Activated naive CD4-positive, alpha-beta T cell treated with anti-CD3 and anti-CD28 coated beads for 36 hours (primary cell): ENCODE measurements at places on chromosomes 1 and 21. TPM values are rescaled to one million over a fixed set of nuclear protein-coding genes. Genes with fewer than 3 reads are reported as not detected.
A peak's percentile ranks its signal among the peaks of the same experiment; 100 is the strongest.

GRCh38 chr21:37098751-37099150 is 25.7 kb downstream of the TTC3 start:
- DNase-seq = no peak

- peak; percentile 89 for DNase-seq
These were observed 1.1 kb downstream of the LAMB3 start for GRCh38 chr1:209651138-209651587.

DNA sequence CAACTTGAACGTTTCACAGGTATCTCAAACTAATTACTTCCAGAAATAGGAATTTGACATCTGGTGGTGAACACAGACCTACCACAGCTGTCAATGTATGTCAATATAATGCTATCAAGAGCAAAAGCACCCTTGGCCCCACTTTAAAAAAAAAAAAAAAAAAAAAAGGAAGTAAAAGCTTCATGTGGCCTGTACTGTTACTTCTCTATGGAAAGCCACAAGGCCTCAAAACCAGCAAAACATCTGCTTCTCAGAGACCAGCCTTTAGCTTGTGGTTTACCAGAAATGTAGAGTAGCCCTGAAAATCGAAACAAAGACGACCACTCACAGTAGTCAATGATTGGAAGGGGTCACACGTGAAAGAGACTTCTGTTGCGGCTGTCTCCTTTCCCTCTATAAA is 109.6 kb downstream of the SLC45A1 start:
- DNase-seq = no peak

GRCh38 chr1:25001125-25001915 is 71.2 kb upstream of the RUNX3 start:
- peak; percentile 52 for DNase-seq

DNA sequence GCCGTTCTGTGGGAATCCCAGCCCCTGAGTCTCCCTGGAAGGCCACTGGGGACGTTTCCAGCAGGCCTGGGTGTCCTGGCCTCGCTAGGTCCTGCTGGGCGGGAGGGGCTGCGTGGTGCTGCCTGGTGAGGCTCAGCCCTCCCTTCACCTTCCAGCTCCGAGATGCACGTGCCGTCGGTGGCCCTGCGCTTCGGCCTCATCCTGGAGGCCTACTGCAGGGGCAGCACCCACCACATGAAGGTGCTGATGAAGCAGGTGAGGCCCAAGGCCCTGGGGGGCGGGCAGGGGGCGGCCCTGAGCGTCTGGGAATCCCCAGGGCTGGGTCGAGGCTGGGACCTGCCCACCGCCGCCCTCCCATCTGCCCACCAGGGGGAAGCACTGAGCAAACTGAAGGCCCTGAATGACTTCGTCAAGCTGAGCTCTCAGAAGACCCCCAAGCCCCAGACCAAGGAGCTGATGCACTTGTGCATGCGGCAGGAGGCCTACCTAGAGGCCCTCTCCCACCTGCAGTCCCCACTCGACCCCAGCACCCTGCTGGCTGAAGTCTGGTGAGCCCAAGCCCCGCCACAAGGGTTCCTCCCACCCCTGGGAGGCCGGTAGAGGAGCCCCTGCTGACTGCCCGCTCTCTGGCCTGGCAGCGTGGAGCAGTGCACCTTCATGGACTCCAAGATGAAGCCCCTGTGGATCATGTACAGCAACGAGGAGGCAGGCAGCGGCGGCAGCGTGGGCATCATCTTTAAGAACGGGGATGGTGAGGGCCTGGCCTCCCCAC is 70.3 kb downstream of the PIK3CD start:
- DNase-seq = peak; percentile 85

GRCh38 chr1:180912211-180912800 is 391 bp upstream of the KIAA1614 start:
- DNase-seq = no peak

The ANXA9 gene
- total RNA-seq = not detected

The KIRREL1 gene
- 0.05 TPM for total RNA-seq

The GOLT1A gene
- total RNA-seq = not detected

GRCh38 chr21:36698981-36699545 is at the start of gene SIM2:
TSS of gene SIM2 (plus strand) at chr21:36699115. CDS start at chr21:36699747, 632 bp downstream.
- DNase-seq = no peak

The RXFP4 gene
- 0.29 TPM for total RNA-seq

DNA sequence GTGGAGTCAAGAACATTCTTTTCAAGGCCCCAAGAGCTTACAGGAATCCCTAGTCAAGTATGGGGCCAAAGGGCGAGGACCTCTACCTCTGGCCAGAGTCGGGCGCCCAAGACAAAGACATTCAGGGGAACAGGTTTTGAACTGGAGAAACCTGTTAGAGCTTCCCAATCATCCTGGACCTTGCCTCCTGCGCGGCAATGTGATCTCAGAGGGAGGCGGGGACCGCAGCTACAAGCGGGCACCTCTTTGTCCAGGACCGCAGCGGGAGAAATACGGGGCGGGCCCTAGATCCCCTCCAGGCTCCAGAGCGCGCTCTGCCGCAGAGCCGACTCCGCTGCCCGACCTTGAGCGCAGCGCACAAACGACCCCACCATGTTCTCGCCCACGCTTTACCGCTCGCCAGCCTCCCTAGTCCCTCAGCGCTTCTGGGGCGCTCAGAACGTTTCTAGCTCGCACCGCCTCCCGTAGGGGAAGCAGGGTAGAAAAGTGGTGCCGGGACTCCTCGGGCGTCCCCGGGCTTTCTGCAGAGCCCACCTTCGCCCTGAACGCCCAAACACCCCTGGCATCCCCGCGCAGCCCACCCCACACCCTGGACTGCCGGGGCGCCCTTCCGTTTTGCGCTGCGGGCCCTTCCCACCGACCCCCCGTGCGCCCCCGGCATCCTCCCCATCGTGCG is 28.1 kb downstream of the RABIF start:
- DNase-seq = peak; percentile 48

The FMO2 gene
- not detected for total RNA-seq

DNA sequence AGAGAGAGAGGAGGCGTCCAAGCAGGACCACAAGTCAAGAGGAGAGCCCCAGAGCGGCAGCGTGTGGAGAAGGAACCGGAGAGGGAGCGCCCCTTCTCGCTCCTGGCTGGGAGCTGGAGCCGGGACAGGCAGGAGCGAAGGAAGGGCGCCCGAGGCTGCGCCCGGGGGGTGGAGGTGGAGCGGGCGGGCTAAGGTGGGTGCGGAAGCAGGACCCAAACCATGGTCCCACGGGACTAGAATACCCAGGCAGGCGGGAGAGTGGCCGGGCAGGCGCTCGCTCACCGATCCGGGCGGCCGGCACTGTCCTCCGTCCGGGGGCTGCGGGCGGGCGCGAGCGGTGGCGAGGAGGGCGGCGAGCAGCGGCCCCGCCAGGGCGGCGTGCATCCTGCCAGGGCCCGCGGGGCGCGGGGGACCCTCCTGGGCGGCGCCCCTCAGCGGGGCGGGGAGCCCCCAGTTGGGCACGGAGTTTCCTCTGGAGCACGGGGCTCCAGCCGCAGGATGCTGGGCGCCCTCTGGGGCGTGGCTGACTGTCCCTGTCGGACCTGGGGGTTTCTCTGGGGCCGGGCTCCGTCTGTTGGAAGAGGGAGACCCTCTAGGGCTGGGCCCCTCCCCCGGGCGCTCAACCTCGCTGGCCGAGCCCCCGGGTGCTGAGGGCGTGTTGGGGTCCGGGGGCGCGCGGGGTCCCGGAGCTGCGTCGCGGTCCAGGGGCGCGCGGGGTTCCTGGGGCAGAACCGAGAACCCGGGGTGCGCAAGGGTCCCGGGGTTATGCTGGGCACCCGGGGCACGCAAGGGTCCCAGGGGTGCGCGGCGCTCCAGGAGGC is 569 bp downstream of the TRABD2B start:
- DNase-seq = no peak

GRCh38 chr21:46112725-46113215 is 14.9 kb downstream of the COL6A2 start:
- DNase-seq = peak; percentile 1

DNA sequence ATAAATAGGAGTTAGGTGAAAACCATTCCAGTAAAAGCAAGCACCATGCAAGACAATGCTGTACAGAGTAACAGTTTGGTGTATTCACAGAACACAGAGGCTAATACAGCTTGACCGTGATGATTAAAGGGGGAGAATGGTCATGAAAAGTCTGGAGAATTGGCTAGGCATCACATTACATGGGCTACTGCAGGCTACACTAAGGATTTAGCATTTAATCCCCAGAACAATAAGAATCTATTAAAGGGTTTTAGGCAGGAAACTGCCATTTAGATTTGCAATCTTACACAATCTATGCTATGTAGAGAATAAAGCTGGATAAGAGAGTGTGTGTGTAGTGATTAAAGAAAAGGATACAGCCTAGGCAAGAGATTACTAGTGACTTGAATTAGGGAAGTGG is 30.6 kb downstream of the HFM1 start:
- DNase-seq = no peak

The CFHR4 gene
- not detected for total RNA-seq

The PPIAL4G gene
- total RNA-seq = 0.12 TPM

GRCh38 chr1:169086603-169087455 is 19.7 kb upstream of the ATP1B1 start:
- no peak for DNase-seq

DNA sequence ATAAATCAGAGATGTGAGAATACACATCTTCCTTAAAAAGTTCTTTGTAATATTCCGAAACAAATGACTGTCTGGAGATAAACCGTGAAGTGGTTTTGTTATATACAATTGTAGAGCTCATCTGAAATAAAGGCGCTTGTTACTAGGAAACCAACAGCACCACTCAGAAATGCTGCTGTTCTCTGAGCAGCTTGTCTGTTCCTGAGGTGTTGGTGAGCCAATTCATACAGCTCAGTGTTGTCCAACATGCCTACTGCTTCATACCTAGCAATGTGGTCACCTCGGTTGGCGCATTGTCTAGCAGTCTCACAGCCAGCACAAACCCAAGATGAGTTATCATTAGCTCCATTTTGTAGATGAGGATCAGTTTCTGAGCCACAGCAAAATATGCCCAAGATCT is 44.4 kb downstream of the GFI1 start:
- DNase-seq = no peak

The ZNF593OS gene
- total RNA-seq = not detected

DNA sequence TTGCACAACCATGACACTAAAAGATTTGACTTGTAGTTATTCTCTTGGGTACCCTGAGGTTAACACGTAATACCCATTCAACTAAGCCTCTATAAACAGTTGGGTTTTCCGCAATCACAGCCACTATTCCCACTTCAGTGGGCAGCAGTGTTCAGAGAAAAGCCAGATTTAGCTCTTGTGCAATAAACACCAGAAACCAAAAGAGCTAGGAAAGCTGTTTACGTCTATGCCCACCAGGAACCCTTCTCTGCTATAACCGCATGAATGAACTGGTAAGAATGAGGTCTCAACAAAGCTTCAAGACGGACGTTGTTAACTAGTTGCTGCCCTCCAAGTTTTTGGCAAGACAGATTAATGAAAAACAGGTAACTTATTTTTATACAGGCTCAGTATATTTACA is 101.3 kb downstream of the SLC45A1 start:
- no peak for DNase-seq

DNA sequence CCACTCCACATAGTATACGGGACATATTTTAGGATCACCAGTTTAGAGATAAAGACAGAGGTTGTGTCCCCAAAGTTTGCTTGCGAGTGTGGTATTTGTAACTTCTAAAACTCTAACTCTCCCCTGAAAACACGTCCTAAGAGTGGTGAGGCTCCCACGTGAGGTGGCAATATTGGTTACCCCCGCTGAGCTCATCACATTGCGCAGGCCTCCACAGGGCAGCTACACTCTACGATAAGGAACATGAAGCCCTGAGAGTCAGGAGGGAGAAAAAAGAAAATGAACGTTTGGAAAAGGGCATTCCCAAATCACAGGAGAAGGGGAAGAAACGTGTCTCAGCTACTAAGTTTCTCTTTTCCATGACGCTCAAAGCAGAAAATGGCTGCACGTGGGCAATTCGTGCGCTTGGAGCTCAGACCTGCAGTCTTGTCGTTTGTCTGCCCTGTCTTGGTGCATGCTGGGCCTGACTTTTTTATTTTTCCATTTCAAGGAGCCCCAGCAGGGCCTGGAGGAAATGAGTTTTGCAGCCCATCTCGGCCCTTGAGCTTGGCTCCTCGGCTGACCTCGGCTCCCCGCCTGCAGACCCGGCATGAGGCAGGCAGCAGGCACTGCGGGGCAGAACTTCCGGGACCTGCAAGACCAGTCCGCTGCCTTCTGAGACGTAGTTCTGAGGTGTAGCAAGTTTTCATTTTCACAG is 25.7 kb downstream of the ERG start:
- no peak for DNase-seq
